DMS 273 treated with DMSO at 0.1 percent for 48 hours (cell line): ENCODE measurements at places on chromosomes 11 and 22.
A peak's percentile ranks its signal among the peaks of the same experiment; 100 is the strongest.

DNA sequence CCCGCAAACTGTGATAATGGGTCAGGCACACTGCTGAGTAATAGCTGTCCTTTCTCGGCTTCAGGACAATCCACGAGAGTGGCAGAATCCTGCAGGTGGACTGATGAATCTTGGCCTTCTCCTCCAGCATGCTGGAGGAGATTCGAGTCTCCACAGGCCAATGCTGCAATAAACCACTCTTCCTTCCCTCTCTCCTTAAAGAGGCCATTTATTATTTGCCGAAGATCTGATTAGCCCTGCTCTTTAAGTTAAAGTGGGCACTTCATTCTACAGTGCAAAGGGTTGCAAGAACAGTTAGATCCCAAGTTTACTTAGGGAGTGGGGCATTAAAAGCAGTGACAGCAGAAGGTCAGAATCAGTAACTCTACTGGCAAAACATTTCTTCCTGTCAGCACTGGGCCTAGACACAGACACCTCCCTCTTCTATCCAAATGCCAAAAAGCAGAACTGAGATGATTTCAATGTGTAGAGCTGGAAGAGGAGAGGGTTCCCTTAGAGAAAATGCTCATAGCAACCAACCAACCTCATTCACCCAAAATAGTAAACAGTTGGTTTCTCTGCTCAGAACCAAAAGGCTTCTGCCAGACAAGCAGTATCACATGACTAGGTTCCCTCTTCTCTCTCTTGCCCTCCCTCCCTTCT lies 121.7 kb downstream of the SGSM3 start:
- no peak for DNase-seq

GRCh38 chr11:70183483-70184176 lies 19.5 kb upstream of the FADD start:
- no peak for DNase-seq

GRCh38 chr11:36288442-36289225 lies 590 bp downstream of the COMMD9 start:
- no peak for DNase-seq

GRCh38 chr22:47593911-47594311 lies 831.5 kb downstream of the TBC1D22A start:
- no peak for DNase-seq

GRCh38 chr22:47030143-47030661 lies 267.8 kb downstream of the TBC1D22A start:
- no peak for DNase-seq

DNA sequence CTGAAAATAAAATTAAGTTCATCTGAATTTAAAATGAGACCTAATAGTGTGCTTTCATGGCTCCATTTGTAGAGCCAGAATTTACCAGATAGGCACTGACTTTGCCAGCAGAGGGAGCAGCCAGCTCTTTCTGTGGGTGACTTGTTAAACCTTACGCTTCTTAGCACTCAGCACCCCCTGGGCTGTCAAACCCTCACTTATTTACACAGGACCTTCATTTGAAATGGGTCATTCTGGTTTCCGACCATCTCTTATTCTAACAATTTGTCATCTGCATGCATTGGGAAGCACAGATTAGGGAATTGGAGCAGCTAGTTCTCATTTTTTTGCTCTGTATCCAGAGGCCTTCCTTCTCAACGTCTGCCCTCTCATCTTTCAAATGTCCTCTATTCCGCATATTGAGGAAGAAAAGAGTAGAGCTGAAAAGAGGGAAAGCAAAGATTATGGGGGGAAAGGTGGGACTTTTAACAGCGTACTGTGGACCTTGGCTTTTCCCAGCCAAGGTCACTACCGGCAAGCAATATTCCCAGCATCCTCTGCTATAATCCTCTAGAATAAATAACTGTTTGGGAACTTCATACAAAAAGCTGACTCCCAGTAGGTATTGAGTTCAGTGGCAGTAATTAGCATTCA lies 3.1 kb downstream of the ASRGL1 start:
- DNase-seq = no peak

GRCh38 chr11:117919341-117919740 lies 9.9 kb downstream of the TMPRSS13 start:
- DNase-seq = no peak

GRCh38 chr11:114713756-114714155 lies 35.4 kb downstream of the NXPE2 start:
- no peak for DNase-seq

DNA sequence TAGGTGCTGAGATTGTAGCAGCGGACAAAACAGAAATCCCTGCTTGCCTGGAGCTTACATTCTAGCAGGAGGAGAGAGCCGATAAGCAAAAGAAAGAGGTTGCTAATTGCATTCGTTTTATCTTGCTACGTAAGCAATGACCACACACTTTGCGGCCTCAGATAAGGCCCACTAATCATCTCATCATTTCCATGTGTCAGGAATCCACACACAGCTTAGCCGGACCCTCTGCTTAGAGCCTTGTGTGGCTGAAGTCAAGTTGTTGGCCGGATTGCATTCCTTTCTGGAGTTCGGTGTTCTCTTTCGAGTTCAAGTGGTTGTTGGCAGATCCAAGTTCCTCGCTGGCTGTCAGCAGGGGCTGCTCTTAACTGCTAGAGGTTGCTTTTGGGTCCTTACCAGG lies 101.6 kb downstream of the CHST1 start:
- DNase-seq = no peak

DNA sequence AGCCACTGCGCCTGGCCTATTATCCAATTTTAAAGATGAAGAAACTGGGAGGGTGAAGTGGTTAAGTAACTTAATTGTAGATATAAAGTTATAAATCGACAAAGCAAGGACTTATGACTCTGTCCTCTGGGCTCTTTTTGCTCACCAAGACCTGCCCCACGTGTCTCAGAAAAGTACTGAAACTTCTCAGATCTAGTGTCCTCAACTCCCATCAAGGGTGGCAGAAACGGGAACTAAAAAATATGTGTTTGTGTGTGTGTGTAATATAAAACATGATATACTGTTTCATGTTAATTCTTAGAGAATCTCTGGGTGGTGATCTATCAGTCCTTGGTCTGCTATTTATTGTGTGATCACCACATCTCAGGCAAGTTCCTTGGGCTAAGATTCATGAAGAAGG lies 104.9 kb downstream of the GAB2 start:
- DNase-seq = no peak

DNA sequence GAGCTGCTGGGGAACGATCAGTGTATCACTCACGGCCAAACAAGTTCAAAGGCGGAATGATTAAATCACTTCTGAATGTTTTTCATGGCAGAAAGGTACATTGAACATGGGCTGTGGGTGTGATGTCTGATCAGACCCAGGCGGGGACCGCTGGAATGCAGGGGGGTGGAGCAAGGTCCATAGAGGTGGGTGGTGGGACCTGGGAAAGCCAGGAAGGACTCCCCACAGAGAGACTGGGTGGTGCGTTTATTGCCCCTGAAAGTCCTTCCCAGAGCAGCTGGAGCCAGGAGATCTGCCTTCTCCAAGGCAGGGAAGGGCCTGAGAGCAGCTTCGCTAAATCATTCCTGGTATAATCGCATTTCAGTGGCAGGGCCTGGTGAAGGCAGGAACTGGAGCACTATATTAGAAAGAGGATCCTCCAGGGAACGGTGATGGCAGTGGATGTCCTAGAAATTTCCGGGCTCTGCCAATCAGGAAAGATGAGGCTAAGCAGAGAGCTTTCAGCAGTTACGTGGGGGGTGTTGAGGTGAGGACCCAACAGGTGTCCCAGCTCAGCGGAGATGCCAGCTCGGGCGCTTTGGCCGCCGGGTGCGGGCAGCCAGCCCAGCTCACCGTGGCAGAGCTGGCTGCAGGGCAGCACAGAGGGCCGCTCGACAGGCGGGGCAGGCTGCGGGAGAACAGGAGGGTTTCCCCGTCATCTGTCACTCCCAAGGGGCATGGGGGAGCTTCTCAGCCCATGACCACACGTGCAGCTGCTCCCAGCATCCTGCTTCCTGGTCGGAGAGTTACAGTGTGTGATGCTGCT lies 271.7 kb downstream of the CTTN start:
- no peak for DNase-seq

DNA sequence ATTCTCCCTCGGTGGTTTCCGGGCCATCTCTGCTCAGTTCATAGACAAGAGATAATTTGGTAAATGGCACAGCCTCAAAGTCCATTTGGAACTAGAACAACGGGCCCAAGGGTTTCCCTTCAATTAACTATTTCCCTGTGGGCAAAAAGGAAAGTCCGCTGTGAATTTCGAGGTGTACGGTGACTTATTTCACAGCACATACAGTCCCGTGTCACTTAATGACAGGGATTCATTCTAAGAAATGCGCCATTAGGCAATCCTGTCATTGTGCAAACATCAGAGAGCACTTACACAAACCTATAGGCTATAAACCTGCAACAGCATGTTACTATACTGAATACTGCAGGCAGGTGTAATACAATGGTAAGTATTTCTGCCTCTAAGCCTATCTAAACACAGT lies 551.6 kb downstream of the OPCML start:
- DNase-seq = no peak

DNA sequence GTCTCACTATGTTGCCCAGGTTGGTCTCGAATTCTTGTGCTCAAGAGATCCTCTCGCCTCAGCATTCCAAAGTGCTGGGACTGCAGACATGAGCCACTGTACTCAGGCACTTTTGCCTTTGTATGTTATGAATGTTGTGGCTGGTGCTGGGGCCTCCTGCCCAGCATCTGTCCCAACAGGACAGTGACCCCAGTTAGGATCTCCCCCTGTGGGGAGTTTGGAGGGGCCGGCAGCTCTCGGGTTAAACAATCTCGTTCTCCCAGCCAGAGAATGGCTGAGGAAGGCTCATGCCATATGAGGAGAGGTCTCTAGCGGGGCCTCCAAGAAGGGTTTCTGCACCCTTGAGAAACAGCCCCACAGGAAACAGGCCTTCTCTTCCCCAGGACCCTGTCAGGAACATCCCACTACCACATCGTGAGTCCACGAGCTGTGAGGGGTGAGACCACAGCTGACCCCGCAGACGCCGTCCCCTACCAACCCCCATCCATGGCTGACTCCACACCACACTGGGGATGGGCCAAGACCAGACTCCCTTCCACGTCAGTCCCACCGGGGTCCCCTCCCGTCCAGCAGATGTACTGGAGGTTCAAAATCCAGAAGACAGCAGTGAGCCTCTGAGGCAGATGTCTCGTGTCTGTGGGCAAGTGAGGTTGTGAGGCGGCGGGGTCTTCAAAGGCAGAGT lies 54.1 kb downstream of the SHANK2 start:
- no peak for DNase-seq

DNA sequence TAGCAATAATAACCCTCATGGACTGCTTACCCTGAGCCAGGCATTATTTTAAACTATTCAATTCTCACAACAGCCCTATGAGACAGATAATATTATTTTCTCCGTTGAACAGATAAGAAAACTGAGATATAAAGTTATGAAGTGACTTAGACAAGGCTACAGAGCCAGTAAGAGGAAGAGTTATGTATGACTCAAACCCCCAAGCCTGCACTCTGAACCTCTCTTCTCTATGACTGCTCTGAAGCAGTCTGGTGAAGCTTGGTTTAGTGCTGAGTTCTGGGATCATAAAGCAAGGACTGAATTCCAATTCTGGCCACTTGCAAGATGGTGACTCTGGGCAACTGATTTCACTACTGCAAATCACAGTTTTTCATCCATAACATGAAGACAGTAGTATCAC lies 34.5 kb downstream of the TNKS1BP1 start:
- no peak for DNase-seq

DNA sequence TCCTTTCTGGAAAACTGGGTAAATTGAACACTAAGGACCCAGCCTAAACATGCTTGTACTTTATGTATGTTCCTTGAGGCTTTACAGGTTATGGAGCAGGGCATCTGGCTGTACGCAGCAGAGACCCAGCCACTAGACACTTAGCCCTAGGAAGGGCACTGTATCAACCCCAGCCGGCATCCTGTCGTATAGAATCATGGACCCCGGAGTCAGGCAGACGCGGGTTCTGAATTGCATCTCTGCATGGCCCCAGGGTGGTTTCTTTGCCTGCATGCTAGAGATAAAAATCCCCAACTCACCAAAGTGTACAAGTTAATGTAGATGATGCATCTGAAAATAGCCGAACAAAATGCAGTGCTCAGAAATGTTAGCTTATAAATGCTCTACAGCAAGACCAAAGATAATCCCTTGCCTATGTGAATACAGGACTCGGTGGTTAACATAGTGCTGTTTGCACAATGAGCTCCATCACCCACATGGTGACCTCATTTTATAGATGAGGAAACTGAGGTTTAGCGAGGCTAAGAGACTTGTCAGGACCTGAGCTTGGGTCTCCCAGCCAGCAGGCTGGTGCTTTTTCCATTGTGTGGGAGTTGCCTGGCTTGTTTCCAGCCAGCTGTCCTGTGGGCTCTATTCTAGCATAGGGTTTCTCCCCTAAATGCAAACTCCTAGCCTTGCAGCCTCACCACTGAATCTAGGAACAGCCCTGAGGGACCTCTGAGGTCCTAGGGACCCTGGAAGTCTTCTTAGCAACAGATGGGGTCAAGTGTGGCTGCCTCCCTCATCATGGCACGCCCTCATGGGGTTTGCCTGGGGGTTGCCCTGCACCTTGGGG lies 7.3 kb downstream of the CD6 start:
- DNase-seq = peak; percentile 48

GRCh38 chr11:121717296-121717695 lies 264.5 kb upstream of the SORL1-AS1 start:
- DNase-seq = no peak

DNA sequence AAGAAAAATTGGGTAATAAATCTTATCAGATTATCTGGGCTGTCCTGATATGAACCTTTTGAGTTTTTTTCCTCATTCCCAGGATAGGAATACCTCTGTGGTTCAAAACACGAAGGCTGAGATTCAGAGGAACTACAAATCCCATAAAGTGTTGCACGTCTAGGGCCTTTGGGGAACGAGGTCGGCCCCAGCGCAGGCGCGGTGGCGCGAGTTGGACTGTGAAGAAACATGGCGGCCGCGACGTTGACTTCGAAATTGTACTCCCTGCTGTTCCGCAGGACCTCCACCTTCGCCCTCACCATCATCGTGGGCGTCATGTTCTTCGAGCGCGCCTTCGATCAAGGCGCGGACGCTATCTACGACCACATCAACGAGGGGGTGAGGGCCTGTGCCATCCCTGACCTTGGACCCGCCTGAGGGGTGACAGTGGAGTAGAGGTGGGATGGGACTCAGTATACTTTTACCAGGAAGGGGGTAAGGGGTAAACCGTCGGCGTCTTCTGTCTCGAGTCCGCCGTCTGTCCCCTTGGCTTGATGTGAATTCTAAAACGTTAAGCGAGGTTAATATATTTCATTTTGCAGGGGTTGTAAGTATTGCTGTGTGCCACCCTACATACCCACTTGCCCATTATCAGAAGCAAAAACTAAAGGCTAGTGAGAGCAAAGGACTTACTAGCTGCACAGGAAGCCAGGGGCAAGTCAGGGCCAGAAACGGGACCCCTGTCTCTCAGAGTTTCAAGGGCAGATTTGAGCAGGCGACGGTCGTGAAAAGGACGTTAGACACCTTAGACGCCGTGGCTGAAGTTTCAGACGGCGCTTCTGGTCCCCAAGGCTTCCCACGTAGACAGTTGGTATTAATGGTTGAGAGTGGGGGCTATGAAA lies at the start of gene UQCR10:
Gene UQCR10, plus strand, starts transcription at position 199 of the 881 bp plus-strand sequence. Its CDS starts 30 bp downstream, at position 229.
- DNase-seq = peak; percentile 76

DNA sequence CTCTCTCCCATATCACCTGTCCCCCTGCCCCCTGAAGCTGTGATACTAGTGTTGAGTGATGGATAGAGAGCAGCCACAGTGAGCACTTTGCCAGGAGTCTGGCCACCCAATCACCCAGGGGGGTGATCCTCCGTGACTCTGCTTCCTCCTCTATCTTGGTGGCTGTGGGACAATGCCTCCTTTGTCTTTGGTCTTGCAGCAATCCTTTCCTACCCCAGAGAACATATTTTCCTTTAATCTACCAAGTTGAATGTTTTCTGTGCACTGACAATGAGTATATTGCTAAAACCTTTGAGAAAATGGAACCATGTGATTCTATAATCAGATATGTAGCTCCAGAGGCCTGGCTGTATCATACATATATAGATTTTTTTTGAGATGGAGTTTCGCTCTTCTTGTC lies 58.1 kb upstream of the HEPHL1 start:
- DNase-seq = no peak
